CD4-positive, alpha-beta T cell treated with Interleukin-15 for 1 hour (primary cell): ENCODE measurements at places on chromosomes 11 and 22.

- no peak for DNase-seq
These were observed 32.5 kb upstream of the POLD3 start for GRCh38 chr11:74559934-74560309.

DNA sequence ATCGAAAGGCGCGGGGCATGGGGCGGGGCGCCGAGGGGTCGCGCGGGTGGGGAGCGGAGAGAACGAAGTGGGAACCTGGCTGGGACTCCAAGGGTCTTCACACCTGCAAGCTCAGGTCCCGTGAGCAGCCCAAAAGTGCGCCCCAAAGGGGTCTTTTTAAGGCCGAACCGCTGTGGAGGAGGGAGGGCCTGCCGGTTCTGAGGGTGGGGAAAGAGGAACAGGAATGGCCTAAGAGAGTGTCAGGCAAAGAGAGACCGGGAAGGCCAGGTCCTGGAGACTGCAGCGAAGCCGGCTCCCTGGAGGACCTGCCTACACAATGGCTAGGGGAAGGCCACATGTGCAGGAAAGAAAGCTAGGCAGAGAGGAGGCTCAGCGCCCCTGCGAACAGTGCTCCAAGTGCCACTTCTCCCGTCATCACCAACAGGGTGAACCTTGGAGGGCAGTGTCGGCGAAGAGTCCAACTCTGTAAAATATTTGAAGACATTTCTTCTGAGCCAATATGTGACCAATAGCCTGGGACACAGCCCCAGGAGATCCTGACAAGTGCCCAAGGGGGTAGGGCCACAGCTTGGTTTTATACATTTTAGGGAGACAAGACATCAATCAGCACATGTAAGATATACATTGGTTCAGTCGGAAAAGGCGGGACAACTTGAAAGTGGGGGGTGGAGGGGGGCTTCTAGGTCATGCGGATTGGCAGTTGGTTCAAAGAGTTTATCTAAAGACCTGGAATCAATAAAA lies 710 bp upstream of the DGCR2 start:
- no peak for DNase-seq

- peak; percentile 20 for DNase-seq
These were observed 38.0 kb upstream of the TBCEL start for GRCh38 chr11:120985718-120986569.

- no peak for DNase-seq
These were observed 523.2 kb upstream of the TENM4 start for GRCh38 chr11:79963856-79964645.

- DNase-seq: no peak
These were observed 117.4 kb downstream of the KIAA1671 start for GRCh38 chr22:25069758-25070481.

- DNase-seq: no peak
These were observed 22.3 kb downstream of the DHCR7 start for GRCh38 chr11:71425860-71426259.

- DNase-seq: no peak
These were observed 462.4 kb upstream of the LRRC4C start for GRCh38 chr11:41921746-41922390.

GRCh38 chr11:74521666-74522252 lies 28.2 kb upstream of the LIPT2 start:
- no peak for DNase-seq

DNA sequence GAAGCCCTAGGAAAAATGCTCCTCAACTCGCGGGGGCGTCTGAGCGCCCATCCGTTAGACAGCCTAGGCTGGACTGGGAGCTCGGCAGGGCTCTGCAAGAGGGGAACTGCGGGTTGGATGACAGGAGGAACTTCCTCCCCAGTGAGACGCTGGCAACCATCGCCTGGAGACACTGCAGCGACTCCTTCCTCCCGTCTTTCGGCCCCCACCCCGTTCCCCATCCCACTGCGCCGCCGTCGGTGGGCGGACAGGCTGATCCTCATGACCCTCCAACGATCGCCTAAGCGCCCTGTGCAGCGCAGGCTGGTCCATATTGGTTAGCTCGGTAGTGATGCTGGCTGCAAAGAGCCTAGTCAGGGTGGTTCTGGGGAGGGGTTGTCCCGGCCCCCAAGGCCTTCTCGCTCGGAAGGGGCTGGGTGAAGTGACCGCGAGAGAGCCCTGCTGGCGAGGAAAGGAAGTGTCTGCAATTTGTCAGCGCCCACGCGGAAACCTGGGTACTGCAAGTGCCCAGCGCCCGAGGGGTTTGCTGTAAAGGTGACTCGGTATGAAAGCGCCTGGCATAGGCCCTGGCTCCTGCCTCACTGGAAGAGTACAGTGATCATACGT lies 638 bp downstream of the NRGN start:
- DNase-seq: peak; percentile 61
